ENCODE measurements at places on chromosomes 2 and 18.

- DNase-seq = no peak
Observed at GRCh38 chr2:189022053-189022481, 47.9 kb downstream of the COL3A1 start.

DNA sequence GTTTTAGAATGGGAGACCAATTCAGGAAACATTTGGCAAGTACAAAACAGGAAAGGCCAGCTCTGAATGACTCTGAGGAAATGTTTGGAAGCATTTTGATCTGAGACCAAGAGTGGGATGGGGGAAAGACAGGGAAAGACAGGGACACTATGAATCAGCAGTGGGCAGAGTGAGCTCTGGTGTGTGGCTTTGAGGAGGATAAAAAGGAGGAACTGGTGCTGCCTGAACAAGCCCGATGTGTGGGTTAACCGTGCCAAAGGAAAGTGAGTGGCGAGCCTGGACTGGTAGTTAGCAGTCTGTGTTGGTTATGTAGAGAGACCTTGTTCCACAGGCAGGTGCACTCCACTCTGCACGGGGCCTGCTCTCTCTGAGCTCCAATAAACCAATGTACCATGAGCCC is 5.3 kb downstream of the MFSD6 start:
- DNase-seq = no peak

GRCh38 chr2:207091928-207092327 is 73.8 kb downstream of the KLF7 start:
- DNase-seq = no peak

GRCh38 chr2:3756306-3756705 is 52.9 kb downstream of the DCDC2C start:
- no peak for DNase-seq

DNA sequence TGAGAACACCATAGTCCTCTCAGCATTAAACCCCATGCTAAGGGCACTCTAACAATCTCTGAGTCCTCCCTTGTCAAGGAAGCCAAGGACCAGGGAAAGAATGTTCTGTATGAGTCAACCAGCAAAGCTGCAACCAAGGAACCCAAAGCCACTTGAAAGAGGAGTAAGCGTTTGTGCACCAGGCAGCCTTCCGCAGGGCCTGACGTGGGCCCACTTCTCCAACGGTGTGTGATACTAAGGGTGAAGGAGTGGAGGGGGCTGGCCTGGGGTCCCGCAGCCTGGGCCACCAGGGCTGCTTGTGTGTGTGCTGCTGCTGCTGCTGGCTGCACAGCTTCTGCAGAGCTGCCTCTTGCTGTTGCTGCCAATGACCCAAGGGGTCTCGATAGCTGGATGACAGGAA is 30.1 kb upstream of the GALNT14 start:
- no peak for DNase-seq

DNA sequence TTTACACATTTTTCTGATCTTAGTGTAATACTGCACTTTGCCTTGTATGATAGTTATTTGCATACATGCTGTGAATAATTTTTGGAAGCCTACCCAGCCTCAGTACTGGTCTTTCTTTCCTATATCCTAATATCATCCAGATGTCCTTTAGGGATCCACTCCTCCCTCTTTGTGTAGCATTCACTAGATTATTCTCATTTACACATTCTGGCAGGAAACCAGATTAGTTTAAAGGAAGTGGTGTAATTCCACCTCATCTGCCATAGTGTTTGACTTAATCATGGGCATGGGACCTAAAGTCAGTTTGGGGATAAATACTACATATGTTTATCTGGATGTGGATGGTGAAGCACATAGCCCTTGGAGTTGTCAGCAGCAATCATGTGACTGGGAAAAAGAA is 444.9 kb upstream of the MAP2 start:
- DNase-seq = no peak
